HS-27A (cell line): ENCODE measurements at places on chromosomes 6 and 20.

- DNase-seq: no peak
Measured at GRCh38 chr6:148779142-148779562, 32.3 kb downstream of the UST start.

DNA sequence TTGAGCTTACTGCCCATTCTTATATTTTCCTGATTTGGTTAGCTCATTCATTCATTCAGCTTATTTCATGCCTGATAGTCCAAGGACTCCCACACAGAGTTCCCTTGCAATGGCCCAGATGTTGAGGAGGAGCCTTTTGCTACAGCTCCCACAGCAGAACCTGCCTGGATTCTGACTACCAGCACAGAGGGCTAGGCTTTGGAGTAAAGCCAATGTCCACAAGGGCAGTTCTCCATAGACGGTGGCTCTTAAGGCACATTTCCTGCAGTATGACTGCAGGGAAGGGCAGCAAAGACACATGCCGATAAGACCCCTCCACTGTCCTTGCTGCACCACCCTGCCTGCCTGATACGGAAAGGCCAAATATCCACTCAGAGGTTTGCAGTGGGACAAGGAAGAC, 112.3 kb upstream of the SYNDIG1 start:
- DNase-seq: no peak

- DNase-seq: peak; percentile 29
Measured at GRCh38 chr6:41464481-41464880, 81.7 kb upstream of the FOXP4 start.

GRCh38 chr6:9515633-9516606, 899.0 kb downstream of the TFAP2A start:
- peak; percentile 64 for DNase-seq

- no peak for DNase-seq
Measured at GRCh38 chr20:37144856-37145404, 34.2 kb upstream of the RPN2 start.

DNA sequence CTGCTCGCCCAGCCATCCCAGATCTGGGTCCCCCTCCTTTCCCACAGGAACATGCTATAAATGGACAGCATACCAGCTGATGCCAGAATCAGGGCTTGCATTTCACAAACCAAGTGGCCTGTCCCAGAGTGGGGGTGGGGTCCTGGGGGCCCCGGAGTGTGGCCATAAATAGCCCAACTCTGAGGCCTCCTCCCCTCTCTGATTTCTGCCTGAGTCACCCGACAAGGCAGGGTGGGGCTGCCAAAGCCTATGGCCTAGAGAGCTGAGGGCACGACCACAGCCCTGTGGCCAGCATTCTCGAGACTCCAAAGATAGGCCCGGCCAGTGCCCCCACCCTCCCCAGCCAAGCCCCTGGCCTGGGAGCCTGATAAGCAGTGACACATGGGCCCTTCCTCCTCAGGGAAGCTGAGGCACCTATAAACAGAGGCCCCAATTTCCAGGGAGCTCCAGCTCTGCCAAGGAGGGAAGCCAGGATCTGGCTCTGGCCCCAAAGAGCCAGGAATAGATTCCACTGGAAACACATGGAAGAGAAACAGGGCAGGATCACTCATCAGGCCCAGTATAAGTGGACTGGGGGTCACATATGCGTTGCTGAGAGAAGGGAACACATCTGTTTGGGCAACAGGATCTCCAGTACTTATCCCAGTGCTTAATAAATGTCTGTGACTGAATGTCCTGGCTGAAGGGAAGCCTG, 20.3 kb downstream of the SNTA1 start:
- DNase-seq: peak; percentile 95
